ENCODE measurements at places on chromosomes 12 and 14.

- DNase-seq = no peak
These were observed 646 bp downstream of the FBLN5 start for GRCh38 chr14:91946622-91947474.

GRCh38 chr12:18981732-18982131, 147.8 kb upstream of the PLEKHA5 start:
- no peak for DNase-seq

DNA sequence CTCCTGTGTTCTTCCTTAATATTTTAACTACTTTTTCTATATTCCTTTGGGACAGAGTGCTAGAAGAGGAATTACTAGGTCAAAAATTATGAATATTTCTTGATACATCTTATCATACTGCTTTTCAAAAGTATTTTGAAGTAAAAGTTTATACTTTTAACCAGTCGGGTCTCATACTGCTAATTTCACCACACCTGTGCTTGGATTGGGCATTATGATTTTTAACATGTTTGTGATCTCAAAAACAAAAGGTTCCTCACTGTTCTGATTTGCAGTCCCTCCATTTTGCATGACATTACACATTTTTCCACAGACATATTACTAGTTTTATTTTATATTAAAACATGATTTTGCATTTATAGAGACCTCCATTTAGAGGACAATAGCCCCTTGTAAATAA, 32.9 kb downstream of the MRPL42 start:
- no peak for DNase-seq

- no peak for DNase-seq
These were observed 72.4 kb downstream of the HECTD4 start for GRCh38 chr12:112309797-112310196.

DNA sequence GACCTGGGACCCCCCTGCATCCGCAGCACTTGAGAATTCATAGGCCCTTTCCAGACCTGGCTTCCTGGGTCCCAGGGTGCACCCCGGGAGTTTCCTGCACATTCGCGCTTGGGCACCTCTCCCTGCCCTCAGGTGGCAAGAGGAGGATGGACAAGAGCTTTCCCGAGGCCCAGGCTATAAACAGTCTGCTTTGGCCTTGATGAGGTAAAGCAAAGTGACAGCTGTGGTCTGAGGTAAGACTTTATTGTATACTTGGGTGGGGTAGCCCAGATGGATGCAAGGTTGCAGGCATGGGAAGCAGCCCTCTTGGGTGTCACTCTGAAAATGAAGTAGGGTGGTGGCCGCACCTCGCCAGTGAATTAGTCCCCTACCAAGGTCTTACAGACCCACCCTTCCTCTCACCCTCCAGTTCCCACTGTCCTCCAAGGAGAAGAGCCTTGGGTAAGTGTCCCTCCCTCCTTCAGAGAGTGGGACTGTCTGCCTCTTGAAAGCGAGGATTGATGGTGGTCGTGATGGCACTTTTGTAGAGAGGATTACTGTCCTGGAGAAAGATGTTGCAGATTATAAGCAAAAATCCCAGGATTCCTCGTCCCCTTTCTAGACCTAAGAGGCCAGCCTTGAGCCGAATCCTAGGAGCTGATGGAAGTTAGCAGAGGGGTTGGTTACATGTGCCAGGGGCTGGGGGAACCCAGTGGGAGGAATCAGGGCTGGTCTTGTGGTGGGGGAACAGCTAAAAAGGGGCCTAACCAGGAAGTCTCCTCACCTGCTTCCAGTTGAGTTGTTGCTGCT, 10.6 kb upstream of the CSAD start:
- no peak for DNase-seq

GRCh38 chr12:20917269-20917668, 106.8 kb downstream of the SLCO1B3 start:
- DNase-seq = no peak

- no peak for DNase-seq
These were observed 459.8 kb downstream of the RAD51B start for GRCh38 chr14:68279437-68279720.

- no peak for DNase-seq
These were observed 175.9 kb upstream of the CDKN3 start for GRCh38 chr14:54220704-54221431.

GRCh38 chr14:99605299-99605961, 1.4 kb upstream of the CCDC85C start:
- peak; percentile 71 for DNase-seq

DNA sequence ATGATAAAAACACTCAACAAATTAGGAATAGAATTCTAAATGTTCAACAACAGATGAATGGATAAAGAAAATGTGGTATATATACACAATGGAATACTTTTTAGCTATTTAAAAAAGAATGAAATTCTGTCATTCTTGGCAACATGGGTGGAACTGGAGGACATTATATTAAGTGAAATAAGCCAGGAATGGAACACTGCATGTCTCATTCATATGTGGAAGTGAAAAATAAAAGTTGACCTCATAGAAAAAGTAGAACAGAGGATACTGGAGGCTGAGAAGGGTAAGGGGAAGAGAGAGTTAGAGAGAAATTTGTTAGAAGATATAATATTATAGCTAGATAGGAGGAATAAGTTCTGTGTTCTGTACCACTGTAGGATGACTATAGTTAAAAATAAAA, 35.8 kb upstream of the ZFP36L1 start:
- no peak for DNase-seq

GRCh38 chr14:100012478-100013327, 52.5 kb upstream of the EVL start:
- no peak for DNase-seq

- DNase-seq = no peak
These were observed 95.4 kb upstream of the SLC38A4 start for GRCh38 chr12:46921048-46921763.

GRCh38 chr14:94897082-94897481, 127.2 kb upstream of the GSC start:
- no peak for DNase-seq

DNA sequence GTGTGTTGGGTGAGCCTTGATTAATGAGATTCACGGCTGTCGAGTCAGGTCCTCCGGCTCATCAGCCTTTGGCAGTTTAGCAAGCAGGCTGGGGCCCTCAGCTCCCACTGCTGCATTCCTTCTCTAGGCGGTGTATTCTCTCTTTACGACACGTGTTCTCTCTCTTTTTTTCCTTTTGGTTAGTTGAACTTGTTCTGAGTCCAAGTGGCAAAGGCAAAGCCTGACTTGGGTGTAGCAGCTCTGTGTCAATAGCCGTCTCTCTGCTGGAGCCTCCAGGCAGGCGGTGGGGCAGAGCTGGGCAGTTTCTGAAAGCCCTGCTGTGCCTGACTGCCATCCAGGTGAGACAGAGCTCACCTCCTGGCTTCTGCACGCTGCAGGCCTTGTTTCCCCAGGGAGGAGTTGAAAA, 46.6 kb downstream of the SUSD6 start:
- DNase-seq = no peak

GRCh38 chr14:64209444-64210131, 84.6 kb downstream of the ESR2 start:
- DNase-seq = no peak

DNA sequence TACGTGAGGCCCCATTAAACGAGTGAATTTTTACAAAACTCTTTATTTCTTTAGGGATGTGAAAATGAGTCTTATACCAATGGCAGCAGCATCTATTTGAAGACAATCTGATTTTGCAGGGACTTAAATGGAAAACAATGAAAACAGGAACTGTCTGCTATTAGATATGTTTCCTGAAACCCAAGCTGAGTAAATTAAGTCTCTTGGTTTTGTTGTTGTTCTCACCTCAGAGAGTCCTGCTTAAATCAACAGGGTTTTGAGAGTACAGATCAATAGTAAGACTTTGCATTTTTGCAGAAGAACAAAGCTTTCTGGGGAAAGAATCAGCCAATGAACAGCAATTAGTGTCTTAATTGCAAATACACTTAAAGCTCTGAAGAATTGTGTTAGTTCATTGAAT, 39.1 kb upstream of the LGR5 start:
- no peak for DNase-seq

DNA sequence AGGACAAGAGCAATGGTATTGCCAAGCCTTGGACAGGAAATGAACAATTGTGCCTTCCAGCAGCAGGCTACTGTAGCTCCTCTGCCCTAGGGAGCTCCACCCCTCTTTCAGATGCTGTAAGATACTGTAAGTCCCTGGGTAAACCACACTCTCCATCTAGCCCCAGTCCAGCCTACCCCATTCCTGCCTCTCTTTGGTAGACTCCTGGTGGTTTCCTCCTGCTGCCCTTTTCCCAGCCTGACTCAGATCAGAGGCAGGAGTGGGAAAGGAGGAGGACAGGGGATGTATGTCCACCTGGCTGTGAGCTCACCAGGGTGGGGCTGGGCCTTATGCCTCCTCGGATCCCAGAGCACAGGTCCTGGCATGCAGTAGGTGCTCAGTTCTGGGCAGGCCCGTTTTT, 174.6 kb downstream of the ESRRB start:
- no peak for DNase-seq

DNA sequence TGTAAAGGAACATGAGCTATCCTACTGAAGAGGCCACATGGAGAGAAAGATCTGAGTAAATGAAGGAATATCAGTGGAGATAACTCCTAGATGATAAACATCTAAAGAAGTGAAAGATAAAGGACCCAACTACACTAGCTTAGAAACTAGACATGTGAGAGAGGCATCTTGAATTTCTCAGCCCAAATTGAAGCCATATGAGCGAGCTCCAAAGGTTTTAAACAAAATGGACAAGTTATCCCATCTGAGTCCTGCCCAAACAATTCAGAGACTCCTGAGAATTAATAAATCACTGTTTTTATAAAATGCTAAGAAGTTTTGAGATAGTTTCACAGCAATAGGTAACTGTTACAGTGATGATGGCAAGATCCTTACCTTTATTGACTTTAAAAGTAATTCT, 438.9 kb downstream of the NAV3 start:
- no peak for DNase-seq

GRCh38 chr14:53032838-53033390, 82.1 kb upstream of the FERMT2 start:
- no peak for DNase-seq

GRCh38 chr14:20059745-20060144, at the start of gene OR4L1:
OR4L1 (plus strand) TSS chr14:20060045; CDS start chr14:20060045, 0 bp downstream.
- no peak for DNase-seq

DNA sequence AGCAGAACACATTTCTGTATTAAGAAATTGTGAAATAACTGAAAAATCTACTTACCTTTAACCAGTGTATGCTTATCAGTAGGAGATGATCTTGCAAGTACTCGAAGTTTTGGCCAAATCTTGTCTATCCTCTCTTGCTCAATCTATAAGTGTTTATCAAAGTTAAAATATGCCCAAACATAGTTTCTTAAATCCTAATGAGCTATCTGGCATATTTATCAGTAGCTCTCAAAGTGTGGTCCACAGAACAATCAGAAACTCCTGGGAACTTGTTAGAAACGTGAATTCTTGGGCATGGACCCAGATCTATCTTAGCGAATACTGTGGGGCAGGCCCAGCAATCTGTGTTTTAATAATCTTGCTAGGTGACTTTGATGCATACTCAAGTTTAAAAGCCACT, 84.5 kb upstream of the POC1B start:
- DNase-seq = no peak

GRCh38 chr12:132343294-132344004, 14.1 kb upstream of the GALNT9 start:
- DNase-seq = no peak

GRCh38 chr12:26971963-26972362, 33.7 kb downstream of the FGFR1OP2 start:
- no peak for DNase-seq

DNA sequence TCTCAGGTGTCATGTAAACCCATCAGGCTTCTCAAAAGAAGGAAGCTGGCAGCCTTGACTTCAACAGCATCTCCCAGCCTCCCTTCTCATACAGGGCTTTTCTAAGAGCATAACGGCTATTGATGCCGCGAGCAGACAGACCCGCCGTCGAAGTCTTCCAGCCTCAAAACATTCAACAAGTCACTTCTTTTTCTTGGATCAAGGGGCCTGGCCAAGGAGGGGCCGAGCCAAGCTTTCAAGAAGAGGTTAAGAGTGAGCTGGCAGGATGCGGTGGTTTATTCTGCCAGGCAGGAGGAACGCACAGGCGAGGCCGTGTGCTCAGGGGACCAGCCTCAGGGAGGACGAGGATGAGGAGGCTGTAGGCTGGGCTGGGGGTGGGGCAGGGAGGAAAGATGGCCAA, 102.9 kb upstream of the RFLNA start:
- no peak for DNase-seq

DNA sequence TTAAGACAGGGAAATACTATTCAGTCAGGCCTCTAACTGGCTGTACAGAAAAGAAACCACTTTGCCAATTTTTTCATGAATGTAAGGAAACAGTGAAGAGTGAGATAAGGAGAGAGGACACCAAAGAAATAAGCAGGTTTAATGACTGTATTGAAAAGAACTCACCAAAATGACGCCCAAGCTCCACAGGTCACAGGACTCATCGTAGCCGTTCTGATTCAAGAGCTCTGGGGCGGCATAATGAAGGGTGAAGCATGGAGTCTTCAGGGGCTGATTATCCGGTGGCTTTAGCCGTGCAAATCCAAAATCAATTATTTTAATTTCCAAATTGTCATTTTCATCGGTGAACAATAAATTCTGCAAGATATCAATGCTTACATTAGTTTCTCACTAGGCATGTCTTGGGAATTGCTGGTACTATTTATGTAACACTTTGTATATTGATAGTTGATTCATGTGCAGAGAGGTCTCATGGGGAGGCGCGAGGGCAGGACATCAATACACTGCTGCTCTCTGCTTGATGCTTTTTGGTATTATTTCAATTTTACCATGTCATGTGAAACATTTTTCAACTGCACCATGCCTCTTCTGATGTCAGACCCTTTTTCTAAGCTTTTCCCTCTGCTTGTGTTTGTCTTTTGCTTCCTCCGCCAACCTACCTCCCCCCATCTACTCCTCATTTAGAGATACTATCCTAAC, 74.2 kb upstream of the TTC7B start:
- no peak for DNase-seq

- DNase-seq = no peak
These were observed 1.5 kb downstream of the HOXC6 start for GRCh38 chr12:54029529-54030441.

- DNase-seq = no peak
These were observed 26.0 kb upstream of the ATP2A2 start for GRCh38 chr12:110254971-110255540.

GRCh38 chr12:67915335-67915851, 73.9 kb upstream of the IFNG-AS1 start:
- DNase-seq = no peak

GRCh38 chr12:10170216-10170615, 1.7 kb downstream of the OLR1 start:
- DNase-seq = no peak

Data from NCI-H1105 (cell line).